ENCODE measurements at places on chromosomes 16 and 17.

GRCh38 chr17:74776990-74777389, 845 bp upstream of the NAT9 start:
- DNase-seq, result no peak

DNA sequence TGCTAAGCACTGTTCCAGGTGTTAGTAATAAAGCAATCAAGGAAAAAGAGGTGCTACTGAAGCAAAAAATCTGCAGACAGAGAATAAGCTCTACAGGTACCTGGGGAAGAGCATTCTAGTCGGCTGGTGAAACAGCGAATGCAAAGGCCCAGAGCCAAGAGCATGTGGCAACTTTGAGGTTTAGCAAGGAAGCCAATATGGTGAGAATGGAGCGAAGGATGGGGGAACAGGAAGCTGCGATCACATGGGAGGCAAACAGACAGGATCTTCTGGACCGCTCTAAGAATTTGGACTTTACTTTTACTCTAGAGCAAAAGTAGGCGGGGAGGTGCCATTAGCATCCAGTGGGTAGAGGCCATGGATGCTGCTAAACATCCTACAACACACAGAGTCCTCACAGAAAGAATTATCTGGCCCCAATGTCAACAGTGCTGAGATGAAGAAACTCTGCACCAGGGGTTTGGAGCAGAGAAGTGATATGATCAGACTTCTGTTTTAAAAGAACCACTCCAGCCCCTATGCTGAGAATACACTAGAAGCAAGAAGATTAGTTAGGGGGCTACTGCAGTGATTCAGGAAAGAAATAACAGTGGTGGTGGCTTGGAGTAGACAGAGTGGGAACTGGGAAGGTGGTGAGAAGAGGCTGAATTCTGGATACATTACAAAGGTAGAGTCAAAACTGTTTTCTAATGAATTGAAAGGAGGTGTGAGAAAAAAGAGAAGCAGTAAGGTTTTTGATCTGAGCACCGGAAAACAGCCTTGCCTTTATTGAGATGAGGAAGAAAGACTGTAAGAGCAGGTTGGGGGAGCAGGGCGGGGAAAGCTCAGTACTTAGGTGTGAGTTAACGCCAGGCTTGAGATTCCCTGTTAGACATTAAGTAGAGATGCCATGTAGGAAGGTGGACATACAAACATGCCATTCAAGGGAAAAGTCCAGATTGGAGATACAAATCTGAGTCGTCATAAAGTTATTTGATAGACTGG, 11.0 kb downstream of the EFTUD2 start:
- DNase-seq, result no peak

DNA sequence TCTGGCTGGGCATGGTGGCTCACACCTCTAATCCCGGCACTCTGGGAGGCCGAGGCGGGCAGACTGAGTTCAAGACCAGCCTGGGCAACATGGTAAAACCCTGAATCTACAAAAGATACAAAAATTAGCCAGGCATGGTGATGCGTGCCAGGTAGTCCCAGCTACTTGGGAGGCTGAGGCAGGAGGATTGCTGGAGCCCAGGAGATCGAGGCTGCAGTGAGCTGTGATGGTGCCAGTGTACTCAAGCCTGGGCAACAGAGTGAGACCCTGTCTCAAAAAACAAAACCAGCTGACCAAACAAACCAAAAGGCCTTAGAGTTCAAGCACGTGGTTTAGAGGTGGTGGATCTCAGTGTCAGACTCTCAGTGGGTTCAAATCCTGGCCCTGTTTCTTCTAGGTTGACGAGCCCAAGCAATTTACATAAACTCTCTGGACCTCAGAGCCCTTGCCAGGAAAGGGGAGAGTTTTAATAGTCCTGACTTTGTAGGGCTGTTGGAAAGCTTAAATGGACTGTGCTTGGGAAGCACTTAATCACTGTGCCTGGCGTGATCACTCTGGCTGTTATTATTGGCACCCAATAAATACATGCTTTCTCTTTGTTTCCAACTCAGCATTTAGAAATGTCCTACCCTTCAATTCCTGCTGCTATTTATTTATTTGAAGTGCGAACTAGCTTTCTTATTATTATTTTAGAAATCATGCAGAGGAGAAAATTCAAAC, 44.7 kb downstream of the ABCC1 start:
- DNase-seq, result no peak

DNA sequence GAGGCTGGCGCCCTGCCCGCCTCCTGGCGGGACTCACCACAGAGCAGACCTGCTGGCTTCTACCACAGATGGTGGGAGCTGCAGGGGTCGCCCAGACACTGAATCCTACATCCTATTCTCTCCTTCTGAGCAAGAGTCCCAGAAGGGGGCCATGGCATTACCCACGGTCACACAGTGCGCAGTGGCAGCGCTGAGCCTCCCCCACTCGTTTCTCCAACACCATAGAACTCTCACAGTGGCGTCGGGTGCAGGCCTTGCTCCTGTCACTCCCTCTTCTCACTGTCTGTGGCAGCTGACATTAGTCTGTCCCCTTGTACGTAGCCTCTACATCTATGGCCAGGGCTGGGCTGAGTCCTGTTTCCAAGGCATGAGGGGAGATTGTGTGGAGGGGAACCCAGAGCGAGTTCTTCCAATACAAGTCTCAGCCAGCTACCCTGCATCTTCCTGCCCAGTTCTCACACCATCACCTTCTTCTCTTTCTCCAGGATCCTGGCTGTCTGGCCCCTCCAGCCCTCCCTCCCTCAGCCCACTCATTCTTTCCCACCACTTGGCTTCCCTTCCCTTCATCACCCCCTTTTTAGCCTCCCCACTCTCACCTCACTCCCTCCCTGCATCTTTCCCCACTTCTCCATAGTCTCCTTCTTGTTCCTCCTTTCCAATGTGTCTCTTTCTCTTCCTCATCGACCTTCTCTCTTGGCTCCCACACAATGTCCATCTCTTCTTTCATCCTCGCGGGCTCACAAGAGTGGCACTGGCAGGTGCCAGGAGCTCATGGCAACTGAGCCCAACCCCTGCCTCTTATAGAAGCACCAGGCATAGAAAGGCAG, 5.9 kb downstream of the UBTF start:
- DNase-seq, result no peak

DNA sequence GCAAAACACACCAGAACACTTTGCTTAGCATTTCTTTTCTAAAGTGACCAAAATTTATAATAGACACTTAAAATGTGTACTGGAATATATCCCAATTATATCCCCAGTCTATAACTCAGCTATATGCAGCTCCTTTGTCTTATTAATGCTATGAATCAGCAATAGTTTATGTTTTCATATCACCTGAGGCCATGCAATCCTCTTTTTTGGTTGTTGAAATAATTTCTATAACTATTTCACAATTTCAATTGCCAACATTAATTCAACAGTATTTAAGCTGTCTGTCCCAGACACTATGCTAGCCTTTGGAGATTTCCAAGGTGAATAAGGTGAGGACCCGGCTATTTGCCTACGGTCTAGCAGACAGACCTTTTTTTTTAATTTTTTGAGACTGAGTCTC, 17.2 kb upstream of the BMERB1 start:
- no peak for DNase-seq

DNA sequence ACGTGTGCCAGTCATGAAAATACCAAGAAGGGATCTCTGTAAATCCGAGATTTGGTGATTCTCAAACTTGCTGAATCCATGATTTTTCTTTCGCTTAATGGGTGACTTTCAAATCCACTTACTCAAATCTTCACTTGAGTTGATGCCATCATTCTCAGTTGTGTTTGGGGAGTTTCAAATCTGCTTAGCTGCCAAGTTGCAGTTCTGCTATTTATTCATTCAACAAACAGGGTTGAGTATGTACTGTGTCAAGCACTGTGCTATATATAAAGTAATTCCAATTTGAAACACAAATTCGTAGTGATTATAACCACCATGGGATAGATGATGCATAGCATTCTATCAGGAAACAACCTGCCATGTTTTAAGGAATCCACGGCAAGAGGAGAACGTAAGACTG, 394.3 kb downstream of the CDH13 start:
- no peak for DNase-seq

Measured in cerebellar nuclear complex (tissue), 1 donor.